ENCODE measurements at places on chromosomes 16 and 17.

DNA sequence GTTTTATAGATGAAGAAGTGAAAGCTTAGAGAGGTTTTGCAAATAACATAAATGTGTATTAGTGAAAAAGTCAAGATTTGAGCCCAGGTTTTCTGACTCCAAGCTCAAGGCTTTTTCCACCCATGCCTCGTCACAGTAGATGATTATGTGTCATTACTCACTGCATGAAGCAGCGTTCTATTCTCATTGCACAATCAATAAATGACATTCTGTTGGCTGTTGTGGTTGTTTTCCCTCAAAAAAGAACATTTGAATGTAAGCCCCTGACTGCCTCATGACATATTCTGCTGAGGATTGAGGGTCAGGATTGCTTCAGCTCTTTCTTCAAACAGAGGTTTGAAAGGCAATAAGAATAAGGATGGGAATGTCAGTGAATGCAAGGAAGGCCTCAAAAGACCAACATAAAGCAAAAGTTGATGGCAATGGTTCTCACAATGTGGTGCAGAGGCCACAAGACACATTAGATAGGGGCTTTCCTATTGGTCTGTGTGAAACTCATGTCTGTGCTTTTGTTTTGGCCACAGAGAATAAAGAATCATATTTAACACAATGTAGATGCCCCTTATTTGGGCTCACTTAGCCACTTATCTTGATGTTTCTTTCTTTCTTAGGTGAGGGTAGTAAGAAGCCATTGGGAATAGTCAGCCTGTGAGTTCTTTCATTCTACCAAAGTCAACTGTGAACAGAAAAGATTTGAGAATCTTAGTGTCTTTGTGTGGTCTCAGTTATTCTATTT, 5.4 kb upstream of the MMD start:
- DNase-seq = no peak

- DNase-seq = no peak
These were observed 63.6 kb downstream of the SCNN1B start for GRCh38 chr16:23365602-23366240.

DNA sequence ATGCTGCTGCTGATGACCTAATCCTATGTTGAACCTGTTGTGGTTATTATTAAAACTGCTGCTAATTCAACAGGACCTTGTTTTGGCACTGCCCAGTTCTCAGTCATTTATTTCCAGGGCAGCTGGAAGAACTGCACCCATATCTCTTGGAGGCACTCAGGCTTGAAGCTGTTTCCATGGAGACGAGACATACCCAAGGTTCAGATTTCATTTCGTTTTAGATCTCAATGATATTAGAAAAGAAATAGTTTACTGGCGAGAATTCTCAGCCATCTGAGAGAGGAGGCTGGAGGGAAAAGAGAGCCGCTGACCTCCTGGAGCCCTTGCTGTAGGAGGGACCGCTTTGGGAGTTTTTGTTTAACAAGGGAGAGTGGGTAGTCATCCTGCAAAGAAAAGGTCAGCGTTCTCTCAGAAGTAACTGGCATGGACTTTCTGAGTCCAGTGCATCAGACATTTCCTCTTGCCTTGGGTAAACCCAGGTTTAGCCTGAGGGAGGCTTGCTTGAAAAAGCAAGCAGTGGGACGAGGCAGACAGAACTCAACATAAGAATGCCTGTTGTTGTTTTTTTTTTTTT, 75.4 kb downstream of the YPEL2 start:
- peak; percentile 26 for DNase-seq

GRCh38 chr17:77427391-77427991, 286.7 kb downstream of the SEC14L1 start:
- no peak for DNase-seq

DNA sequence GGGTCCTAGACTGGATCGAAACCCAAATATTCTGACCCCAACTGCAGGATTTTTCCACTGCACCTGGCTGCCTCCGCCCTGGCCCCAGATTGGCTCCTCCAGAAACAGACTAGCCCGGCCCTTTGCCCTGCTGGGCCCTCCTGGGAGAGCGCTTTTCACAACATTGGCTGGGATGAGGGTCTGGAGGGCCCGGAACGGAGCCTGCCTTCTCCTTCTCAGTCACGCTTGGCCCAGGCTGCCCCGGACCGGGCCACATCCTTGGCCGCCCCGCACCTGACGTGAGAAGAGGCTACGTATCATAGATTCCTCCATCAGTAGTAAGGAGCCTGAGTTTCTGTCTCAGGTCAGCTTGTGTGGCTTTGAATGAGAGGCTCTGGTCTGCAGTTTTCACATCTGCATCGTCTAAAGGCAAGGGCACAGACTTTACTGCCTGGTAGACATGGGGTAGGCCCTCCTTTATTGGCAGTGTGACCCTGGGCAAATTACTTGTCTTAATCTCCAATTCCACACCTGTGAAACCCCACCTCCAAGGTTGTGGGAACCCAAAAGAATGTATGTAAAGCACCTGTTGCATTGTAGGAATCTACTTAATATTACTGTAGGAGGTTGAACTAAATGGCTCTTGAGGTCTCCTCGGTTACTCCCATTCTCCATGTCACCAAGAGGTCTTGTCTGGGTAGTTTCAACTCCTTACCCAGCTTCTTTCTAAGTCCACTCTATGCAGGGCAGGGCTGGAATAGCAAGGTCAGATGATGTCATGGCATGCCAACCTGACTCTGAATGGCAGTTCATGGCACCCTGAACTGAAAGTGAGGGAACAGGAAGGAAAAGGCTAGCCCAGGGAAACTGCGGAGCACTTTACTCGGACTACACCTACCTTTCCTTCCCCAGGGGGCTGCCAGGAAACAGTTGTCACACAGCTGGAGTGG, 661 bp downstream of the LRRC3C start:
- no peak for DNase-seq

All from AG04450 (cell line).